GM12865 (cell line): ENCODE measurements at places on chromosomes 3 and 15.

DNA sequence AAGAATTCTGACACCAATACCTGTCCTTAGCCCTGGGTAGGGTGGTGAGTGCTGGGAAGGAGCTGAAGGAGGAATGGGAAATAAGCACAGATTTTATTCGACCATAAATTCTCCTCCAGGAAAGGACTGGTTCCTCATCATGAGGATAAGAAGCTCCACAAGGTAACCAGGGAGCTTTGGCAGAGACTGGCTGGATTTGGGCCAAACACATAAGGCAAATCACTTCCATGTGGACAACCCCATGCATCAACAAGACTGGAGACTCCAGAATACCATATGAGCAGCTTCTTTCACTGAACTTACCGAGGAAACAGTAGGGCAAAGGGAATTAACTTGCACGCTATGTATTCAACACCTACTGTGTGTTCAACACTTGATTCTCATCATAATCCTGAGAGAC, 312.5 kb downstream of the NTRK3 start:
- no peak for DNase-seq

- peak; percentile 57 for DNase-seq
Observed at GRCh38 chr3:72951259-72951722, 45.3 kb upstream of the PPP4R2 start.

- DNase-seq: peak; percentile 11
Observed at GRCh38 chr3:72418244-72418643, 430.0 kb downstream of the SHQ1 start.

- no peak for DNase-seq
Observed at GRCh38 chr3:197201791-197202452, 96.5 kb downstream of the DLG1 start.

GRCh38 chr15:55977231-55977630, 16.2 kb downstream of the NEDD4 start:
- no peak for DNase-seq

DNA sequence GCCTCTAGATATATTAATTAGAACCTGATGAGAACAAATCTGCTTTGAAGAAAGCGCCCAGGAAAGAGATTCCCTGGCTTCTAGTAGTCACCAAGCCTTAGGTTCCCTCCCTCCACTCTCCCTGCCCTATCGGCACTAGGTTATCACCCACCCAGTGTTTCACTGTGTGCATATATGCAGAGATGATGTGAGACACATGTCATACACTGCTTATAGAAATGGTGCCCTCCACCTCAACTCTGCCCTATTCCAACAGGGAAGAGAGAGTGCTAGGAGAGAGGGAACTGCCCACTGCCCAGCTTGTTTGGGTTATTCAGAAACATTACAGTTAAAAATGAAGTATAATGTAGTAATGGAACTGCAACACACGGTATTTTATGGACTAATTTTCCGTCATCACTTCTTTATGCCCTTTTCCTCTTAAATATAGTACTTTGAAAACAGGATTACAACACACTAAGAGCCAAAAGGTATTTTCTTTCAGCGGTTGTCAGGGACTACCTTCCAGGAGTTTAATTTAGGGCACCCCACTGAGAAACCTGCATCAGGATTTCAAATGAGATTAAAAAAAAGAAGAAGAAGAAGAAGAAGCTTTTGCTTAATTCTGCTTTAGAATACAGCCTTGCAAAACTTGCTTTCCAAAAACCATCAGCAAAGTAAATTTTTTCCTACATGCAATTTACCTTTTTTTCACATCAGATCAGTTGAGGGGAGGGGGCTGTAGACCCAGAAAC, 55.3 kb downstream of the MEIS2 start:
- no peak for DNase-seq

- no peak for DNase-seq
Observed at GRCh38 chr3:74000725-74001124, 376.0 kb upstream of the PDZRN3 start.

GRCh38 chr3:152271501-152272236, 2.9 kb downstream of the MBNL1 start:
- no peak for DNase-seq

DNA sequence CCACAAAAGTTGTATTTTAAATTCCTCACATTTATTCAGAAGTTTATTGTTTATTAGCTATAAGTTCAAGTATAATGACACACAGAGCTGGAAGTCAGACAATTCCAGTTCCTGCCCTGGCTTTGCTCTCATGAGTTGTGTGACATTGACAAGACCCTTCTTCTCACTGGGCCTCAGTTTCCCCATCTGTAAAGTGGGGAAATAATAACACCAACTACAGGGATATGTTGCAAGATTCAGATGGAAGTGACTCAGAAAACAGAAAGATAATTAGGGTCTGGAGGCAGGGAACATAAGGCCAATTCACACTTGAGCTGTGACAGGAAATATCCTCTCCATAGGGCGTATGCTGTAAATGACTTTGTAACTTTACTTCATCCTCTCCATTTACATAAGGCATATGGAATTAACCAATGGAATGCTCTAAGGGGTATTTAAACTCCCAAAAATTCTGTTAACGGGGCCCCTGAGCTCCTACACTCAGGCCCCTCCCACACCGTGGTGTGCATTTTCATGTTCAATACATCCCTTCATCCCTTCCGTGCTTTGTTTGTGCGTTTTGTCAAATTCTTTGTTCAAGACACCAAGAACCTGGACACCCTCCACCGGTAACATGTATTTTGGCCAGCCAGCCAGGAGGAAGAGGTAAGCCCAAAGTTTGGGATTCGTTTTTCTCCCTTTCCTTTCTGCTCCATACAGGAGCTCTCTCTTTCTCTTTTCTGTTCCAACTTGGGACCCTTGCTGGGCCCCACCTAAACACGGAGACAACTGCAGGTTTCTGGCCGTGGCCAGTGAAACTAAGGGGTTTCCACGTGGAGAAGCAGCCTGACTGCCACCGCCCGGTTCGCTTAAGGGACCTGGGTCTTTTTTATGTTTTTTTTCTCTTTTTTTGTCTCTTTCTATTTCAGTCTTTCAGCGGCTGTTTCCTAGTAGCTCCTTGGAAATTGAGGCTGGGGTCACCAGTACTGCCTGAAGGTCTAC, 16.9 kb downstream of the CYP11A1 start:
- DNase-seq: no peak

- DNase-seq: peak; percentile 55
Observed at GRCh38 chr15:66751579-66751978, 49.5 kb downstream of the SMAD6 start.

GRCh38 chr3:197468866-197469382, 86.8 kb downstream of the BDH1 start:
- DNase-seq: no peak

DNA sequence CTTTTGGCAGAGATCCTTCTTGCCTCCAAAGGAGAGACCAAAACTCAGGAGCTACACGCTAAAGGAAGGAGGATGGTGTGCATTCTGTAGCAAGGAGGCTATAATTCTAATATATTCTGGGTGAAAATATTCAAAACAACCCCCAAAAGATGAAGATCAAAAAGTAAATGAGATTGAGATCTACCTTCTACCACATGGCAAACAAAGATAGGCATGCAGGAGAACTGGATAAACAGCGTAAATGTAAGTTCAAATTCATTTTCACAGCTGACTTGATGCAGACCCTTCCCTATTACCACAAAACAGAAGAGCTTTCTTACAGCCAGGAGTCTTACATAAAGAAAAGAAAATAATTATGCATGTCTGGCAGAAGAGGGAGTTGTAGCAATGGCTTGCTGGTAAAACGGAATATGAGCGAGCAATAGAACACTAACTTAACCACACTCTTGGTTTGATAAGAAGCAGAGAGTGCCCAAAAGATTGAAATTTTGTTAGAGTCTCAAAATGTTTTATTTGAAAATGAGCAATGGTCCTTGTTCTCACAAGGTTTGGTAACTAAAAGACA, 272.7 kb downstream of the MECOM start:
- no peak for DNase-seq

- DNase-seq: no peak
Observed at GRCh38 chr3:20105513-20106280, 65.5 kb downstream of the KAT2B start.

GRCh38 chr3:50381383-50381782, 22.1 kb upstream of the TMEM115 start:
- no peak for DNase-seq

GRCh38 chr3:114634635-114635034, 340.8 kb downstream of the TIGIT start:
- DNase-seq: no peak

DNA sequence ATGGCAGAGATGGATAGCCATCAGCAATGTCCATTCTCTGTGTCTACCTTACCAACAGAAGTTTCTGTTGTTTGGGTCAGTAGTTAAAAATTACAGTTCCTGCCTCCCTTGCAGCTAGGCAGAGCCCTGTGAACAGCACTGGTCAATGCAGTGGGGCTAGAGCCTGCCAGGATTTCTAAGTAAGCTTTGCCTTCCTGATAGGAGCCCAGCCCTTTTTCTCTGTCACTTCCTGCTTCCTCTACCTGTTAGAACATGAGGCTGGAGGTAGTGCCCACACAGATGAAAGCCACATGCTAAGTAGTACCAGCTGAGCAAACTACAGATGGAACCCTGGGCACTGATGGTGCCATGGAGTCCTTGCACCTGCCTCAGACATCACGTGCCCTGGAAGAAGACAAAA, 45.0 kb downstream of the MGLL start:
- no peak for DNase-seq

DNA sequence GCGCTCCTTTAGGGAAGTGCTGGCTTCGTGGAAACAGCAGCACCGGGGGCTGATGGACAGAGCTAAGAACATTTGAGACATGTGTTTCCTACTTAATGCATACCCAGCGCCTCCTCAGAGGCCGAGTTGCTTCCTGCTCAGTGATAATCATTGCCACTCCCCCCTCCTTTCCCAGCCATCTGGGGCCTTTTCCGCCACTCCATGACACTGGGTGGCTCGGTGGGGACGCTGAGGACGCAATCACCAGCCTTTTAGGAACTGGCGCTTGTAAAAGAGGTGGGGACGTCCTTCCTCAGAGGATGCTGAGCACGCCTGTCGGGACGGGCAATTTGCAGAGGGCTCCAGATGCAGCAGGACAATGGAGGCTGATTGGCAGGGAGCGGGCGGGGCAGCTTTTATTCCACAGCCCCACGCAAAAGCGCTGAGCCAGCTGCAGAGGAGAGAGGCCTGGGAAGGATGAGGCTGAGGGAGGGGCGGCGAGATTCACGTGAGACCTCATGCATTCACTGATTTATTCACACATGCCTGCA, 22.2 kb upstream of the IQSEC1 start:
- no peak for DNase-seq

DNA sequence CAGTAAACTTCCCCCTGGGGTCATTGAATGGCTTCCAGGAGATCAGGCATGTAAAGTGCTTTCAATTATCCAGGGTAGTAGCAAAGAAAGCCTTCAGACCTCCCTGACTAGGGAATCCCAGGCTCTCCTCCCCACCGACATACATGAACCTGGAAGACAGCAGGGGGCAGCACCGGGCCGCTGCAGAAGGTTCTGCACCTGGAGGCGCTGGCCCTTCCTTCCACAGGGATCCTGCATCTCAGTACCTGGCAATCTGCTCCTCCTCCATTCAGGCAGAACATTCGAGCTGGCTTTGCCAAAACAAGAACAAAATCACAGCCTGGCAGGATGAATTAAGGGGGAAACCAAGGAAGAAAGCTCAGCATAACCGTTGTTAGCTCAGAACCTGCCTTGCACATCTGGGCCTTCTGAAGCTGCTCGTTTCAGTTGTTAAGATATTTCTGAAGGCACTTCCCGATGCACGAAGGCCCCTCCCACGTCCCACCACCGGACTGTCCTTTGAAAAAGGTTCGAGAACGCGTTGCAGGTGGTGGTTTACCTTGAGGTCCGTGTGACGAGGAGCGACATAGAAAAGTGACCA, 237.7 kb downstream of the SLCO3A1 start:
- DNase-seq: peak; percentile 24

DNA sequence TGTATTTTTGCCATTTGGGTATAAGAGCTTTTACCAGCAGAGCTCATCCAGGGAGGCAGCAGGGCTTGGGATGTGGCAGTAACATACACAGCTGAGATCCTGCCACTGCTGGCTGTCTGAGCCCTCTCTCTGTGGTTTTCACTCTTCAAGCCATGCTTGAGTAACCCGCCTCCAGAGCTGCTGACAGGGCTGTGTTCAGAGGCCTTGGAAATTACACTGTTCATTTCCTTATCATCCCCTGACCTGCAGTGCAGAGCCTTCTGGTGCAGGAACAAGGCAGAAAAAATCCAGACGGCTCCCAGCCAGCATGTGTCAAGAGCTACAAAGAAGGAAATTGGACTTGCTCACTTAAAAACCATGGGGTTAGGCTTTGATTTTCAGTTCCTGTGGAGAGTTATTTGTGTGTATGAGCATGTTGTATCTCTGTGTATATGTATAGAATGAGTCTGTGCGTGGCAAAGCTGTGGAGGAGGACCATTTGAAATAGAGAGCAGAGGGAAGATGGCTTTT, 47.0 kb downstream of the ZNF609 start:
- DNase-seq: peak; percentile 69

- DNase-seq: no peak
Observed at GRCh38 chr3:102492300-102492699, 57.5 kb downstream of the ZPLD1 start.

DNA sequence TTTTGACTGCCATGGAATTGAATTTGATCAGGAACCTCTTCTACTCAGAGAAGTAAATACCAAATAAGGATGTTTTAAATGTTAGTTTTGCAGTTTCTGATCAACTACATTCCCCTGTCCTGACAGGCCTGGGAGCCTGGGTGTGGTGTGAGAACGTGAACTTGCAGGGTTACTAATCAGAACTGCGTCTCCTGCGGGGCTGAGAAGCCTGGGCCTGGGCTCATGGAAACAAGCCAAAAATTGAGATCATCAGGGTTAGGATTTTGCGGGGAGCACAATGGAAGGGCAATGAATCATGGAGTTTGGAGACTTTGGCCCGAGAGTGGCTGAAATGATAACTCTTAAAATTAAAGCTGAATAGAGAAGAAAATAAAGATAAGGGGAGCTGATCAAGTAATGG, 47.8 kb upstream of the C3orf70 start:
- DNase-seq: no peak

- DNase-seq: no peak
Observed at GRCh38 chr15:81093961-81094360, 40.1 kb upstream of the CFAP161 start.

- peak; percentile 44 for DNase-seq
Observed at GRCh38 chr3:136249593-136249992, 547 bp upstream of the PCCB start.

GRCh38 chr3:46844881-46845312, 18.3 kb downstream of the MYL3 start:
- DNase-seq: no peak

- DNase-seq: no peak
Observed at GRCh38 chr3:28971156-28971555, 309.7 kb upstream of the RBMS3 start.

- DNase-seq: peak; percentile 67
Observed at GRCh38 chr3:34248352-34248751, 449.9 kb downstream of the PDCD6IP start.

- DNase-seq: no peak
Observed at GRCh38 chr3:34140616-34141015, 342.2 kb downstream of the PDCD6IP start.

DNA sequence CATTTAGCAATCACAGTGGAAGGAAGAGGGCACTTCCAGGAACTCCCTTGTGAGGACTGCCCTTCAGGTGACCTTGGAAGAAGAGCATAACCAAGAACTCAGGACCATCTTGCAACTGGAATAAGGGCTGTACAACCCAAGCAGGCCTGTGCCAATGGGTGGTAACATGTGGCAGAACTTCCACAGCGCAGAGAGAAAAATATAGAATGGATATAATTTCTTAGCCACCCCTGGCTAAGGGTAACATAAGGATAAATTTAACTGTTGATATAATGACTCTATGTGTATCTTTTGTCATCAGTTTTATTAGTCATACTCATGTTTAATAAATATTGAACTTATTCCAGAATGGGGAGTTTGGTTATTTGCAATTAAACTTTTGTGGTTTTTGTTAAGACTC, 13.4 kb upstream of the MFSD1 start:
- DNase-seq: no peak

- DNase-seq: no peak
Observed at GRCh38 chr3:171615686-171616085, 155.5 kb upstream of the TNIK start.
